ENCODE measurements at places on chromosomes 4 and X. TPM values are rescaled to one million over a fixed set of nuclear protein-coding genes. Genes with fewer than 3 reads are reported as not detected.

DNA sequence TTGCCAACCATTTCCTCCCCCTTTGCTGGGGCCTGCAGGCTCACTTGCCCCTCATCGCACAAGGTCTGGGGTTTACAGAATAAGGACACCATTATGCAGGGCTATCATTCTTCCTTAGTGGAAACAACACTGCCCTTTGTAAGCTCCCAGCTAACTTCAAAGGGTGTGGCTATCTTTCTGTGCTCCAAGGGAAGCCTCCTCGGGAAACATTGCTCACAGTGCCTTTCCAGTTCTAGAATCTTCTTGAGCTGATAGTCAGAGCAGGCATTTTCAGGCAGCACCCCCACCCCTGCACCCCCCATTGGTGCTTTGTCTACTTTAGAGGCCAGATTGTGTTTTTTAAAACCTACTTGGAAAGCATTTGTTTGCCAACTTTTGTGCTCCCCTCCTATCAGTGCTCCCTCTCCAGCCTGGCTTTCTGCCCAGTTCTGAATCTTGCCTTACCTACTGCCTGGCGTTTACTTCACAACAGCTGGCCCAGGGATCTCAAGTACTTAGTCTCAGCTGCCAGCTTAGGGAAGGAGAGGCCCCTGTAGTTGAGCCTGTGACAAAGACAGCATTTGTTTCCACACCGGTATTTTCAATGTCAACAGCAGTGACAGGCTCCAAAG is 53.5 kb downstream of the PLAC1 start:
- no peak for DNase-seq

GRCh38 chr4:39541987-39542610 is 14.9 kb upstream of the UGDH start:
- DNase-seq: no peak

DNA sequence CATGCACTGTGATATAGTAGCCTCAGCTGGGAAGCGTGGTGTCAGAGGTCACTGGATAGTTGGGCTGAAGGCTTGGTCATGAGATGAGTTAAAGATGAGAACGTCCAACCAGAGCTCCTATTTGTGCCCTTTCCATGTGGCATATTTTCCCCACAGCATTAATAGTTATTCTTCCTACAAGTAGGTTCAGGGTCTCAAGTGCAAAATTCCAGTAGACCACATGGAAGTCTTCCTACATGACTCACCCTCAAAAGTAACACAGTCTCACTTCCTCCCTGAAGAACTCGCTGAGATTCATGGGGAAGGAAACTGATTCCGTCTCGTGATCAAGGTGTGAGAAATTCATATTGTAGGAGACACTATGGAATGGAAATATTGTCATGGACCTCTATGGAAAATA is 1212.5 kb upstream of the PRKX start:
- DNase-seq: no peak

APBB2 gene
- 138 TPM for total RNA-seq

DNA sequence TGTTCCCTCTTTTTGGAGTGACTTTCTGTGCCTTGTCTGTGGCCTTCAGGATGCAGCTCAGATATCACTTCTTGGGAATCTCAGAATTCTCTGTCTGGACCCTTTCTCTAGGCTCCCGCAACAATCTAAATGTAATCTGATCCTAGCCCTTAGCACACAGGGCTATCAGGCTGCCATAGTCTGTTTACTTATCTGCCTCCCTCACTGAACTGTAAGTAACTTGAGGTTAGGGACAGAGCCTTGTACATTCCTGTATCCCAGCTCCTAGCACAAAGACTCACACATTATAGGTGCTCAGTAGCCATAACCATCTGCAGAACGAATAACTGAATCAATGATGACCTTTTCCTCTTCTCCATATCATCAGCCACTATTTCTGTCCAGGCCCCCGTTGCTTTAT is 69.5 kb downstream of the RTL9 start:
- no peak for DNase-seq

DNA sequence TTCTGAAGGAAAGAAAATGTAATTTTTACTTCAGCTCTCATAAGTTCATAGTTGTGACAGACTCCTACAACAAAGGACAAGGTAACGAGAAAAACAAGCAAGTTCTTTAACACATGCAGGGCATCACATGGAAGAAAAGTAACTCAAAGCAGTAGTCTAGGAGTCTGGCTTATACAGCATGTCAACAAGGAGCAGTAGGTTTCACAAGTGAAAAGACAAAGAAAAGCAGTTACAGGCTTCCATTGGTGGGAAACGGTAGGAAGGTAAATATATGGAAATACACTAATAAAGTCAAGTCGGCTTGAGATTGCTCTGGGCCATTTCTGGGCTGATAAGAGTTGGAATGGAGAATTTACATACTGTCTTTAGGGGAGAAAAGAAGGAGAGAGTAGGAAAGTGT is 228.4 kb upstream of the ZFP42 start:
- DNase-seq: no peak

DNA sequence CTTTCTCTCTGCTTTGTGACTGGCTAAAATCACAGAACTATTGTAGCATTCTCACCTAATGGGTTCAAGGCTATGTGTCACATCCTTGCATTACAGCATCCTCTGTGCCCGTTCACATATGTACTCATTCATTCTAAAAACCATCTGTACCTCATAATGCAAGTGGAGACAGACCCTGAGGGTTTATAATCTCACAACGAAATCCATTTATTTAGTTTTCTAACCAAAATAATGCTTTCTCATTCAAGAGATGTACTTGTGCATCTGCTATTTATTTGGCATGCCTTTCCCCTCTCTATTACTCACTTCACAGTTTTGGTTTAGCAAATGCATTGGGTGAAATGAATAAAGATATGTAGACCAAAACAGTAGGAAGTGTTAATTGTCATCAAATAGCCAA is 261.5 kb downstream of the DCHS2 start:
- no peak for DNase-seq

IGFBP7 gene
- 322 TPM for total RNA-seq
